ENCODE measurements at places on chromosomes 16 and 17.

- no peak for DNase-seq
Measured at GRCh38 chr17:57368637-57369336, 112.5 kb downstream of the MSI2 start.

GRCh38 chr17:1946021-1946932, 78.9 kb downstream of the RTN4RL1 start:
- no peak for DNase-seq

DNA sequence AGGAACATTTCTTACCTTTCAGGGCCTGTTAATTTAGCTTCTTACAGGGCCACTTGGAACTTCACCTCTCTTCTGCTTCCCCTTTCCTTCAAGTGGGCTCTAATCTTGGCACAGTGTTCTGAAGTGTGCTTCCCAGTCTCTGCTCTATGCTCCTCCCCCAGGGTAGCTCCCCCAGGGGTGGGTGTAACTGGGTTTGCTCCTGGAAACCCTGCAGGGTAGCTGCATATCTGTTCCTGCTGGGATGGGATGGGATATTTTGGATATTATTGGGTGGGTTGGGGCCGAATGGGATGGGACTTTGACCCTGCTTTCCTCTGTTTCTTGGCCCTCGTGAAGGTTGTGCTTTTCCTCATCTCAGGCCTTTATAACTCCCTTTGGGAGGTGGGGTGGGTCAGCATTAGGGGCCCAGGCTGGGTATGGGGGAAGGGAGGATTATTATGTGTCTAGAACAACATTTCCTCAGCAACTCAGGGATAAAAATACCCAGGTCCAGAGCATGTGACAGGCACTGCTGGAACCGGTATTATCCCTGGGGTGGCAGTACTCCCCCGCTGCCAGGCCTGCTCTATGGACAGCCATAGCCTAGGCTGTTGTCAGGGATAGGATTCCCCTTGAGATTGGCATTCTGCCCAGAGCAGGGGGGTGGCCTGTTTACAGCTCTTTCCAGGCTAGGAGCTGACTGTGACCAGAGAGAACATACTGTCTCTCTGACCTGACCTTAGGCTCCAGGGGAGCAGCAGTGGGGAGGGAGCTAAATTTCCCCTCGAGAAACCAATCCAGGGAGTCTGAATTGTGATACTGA, 5.0 kb downstream of the NFE2L1 start:
- DNase-seq: peak; percentile 62

DNA sequence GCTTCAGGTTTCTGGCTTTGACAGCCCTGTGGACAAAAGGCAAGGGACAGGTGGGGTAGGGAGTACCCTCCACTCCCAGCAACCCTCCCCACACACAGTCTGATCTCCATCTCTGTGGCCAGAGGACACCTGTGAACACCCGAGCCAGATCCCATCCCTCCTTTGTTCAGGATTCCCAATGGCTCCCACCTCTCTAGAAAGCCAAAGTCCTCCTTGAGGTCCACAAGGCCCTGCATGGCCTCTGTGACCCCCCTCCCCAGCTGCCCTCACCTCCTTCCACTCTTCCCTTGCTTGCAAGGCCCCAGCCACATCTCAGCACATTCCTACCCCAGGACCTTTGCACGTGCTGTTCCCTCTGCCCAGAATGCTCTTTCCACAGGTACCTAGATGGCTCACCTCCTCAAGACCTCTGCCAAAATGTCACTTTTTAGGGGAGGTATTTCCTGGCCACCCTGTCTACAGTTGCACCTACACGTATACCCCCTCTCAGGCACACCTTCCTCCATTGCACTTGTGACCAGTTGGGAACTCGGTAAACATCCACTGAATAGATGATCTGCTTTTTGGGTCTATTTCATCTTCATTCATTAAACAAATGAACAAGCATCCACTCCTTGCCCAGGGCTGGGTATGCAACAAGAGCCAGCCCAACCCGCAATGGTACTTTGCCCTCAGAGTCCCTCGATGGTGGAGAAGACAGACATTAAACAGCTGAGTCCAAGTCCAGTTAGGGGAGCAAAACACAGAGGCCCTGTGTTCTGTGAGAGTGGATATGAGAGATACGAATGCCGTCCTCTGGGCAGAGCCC, 107.0 kb downstream of the CRLF3 start:
- no peak for DNase-seq

DNA sequence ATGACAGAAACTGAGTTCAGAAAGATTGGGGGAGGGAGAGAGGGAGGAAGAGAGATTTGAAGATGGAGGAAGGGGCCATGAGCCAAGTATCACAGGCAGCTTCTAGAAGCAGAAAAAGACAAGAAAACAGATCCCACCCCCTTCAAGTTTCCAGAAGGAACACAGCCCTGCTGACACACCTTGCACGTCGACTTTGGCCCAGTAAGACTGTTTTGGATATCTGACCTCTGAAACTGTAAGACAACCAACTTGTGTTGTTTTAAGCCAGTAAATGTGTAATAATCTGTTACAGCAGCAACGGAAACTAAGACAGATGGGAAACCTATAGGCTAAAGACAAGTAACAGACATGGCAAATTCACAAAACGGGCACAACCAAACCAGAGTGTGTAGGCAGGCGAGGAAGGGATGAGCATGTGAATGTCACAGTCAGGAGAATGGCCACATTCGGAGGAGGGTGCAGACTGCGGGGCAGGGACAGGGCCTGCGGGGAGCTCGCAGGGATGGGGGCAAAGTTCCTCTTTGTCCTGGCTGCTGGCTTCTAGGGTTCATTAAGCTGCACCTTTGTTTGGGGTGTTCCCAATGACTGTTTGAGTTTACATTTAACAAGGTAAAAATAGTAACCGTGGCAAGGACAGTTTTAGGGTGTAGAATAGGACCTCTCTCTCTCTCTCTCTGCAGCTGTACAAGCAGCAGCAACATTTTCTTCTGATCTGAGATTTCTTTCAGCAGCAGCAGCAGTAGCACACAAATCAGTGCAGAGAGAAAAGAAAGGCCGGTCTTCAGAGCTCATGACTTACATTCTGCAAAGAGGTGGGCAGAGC, 18.3 kb upstream of the ATP2C2 start:
- no peak for DNase-seq

DNA sequence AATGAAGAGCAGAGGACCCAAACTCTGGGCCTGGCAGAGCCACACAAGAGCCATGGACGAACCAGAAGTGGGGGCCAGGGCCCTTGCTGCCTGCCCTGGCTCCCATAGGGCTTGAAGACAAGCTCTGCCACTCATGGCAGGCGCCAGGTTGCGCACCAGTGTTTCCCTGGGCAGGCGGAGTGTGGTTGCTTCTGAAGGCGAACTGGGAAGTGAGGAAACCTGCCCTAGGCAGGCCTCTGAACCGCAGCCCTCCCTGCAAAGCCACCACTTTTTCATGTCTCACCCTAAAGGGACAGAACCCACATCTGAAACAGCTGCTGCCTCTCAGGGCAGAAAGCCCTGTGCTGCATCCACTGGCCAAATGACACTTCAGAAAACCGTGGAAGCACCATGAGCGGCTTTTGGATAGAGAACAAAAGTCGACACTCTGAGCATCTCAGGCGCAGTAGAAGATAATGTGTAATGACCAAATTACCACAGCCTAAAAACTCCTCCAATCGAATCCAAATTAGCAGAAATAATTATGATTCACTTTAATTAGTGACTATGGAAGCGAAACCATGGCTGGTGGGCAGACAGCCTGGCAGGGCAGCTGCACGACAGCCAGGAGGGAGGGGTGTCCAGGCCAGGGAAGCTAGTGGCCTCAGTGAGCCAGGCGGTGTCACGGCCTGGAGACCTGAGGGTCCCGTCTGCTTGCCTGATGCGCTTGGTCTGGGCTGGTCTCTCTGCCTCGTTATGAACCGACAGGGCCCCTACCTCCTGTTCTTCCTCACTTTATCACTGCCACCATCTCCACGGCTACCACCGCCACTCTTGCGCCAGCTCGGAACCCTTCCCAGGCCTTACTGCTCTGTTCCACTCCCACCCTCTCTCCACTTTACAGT, 59.1 kb downstream of the PRMT7 start:
- no peak for DNase-seq

- DNase-seq: no peak
Measured at GRCh38 chr16:56481468-56482122, 30.2 kb downstream of the OGFOD1 start.
